ENCODE measurements at places on chromosomes 3 and 15. TPM values are rescaled to one million over a fixed set of nuclear protein-coding genes. Genes with fewer than 3 reads are reported as not detected.

DNA sequence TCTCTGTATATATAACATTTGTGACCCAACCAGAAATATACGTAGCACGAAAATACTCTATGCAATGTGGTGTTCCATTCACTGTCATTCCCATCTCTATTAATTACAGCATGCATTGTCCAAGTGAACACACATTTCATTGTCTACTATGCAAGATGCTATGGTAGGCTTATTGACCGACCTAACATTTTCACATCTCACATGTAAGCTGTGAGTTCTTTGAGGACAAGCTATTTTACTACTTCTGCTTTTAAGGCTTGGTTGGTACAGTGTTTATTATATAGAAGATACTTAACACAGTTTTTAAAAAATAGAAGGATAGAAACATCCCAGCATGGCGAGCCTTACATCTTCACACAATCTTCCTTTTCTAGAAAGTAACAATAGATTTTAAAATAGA lies 164.4 kb downstream of the KLHL25 start:
- no peak for DNase-seq

GRCh38 chr15:26098801-26099200 lies 235.7 kb upstream of the ATP10A start:
- DNase-seq, result no peak

GRCh38 chr15:64970698-64971097 lies 19.0 kb downstream of the SPG21 start:
- no peak for DNase-seq

DNA sequence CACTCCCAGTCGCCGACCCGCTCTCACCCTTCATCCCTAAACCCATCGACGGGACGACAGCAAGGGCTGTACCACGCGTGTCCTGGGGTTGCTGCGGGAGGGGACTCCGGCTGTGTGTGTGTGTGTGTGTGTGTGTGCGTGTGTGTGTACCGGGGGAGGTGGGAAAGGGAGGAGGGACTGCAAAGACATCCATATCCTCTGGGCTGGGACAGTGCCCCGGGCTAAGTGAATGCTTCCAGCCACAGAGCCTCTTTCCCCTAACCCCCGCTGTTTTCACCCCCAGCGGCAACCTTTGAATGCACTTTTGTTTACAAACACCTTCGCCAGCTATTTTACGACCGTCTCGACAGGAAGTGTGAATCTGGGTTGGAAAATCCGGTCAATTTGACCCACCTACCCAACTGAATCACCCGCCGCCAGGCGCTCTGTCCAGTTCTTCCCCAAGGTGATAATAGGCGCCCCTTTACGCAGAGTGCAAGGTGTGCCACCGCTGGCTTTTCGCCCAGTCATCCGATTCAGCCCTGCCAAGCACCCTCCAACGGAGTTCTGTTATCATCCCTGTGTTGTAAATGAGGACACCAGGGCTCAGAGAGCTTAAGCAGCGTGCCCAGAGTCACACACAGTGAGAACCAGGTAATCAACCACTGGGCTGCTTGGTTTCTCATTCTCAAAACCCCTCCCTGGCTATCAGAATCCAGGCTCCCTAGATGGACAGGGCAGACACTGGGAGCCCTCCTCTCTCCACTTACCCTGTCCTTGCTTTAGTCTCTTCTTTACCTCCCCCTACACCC lies 739 bp upstream of the AMOTL2 start:
- no peak for DNase-seq

DNA sequence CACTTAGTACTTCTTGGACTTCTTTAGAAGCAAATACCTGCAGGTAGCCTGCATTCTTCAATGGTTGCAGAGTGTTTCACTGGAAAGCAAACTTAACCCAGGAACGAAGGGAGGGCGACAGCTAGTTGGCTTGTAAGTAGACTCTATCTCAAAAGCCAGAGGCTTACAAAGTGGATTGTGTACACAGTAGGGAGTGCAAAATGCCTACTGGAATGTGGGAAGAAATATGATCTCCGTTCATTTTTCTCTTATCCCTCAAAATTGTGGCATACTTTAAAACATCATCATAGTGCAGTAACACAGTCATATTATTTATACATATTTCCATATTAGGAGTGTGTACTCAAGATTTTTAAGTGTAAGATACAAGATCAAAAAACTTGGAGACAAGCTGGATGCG lies 155.7 kb downstream of the LIPC start:
- DNase-seq, result no peak

Gene ZDHHC23
- total RNA-seq, result 72.6 TPM

Gene GPR62
- not detected for total RNA-seq
